ENCODE measurements at places on chromosomes 5 and 9. TPM values are rescaled to one million over a fixed set of nuclear protein-coding genes. Genes with fewer than 3 reads are reported as not detected.
A peak's percentile ranks its signal among the peaks of the same experiment; 100 is the strongest.

The C1QTNF3 gene
- 0.54 TPM for polyA plus RNA-seq

The BASP1 gene
- polyA plus RNA-seq: 8.4 TPM

- peak; percentile 50 for DNase-seq
These were observed 722 bp downstream of the CDC42SE2 start for GRCh38 chr5:131264451-131265099.

GRCh38 chr9:125902831-125903512, 155.8 kb downstream of the PBX3 start:
- no peak for DNase-seq

GRCh38 chr9:85676790-85677189, 65.0 kb downstream of the AGTPBP1 start:
- DNase-seq: no peak

- DNase-seq: no peak
These were observed 66.8 kb upstream of the CXCL14 start for GRCh38 chr5:135645336-135646180.

The PCDHB15 gene
- 1.7 TPM for polyA plus RNA-seq

GRCh38 chr9:1373445-1373844, 323.3 kb downstream of the DMRT2 start:
- no peak for DNase-seq
